ENCODE measurements at places on chromosomes 4 and X. TPM values are rescaled to one million over a fixed set of nuclear protein-coding genes. Genes with fewer than 3 reads are reported as not detected.

S100G gene
- not detected for total RNA-seq

POF1B gene
- not detected for total RNA-seq

GRCh38 chr4:146004730-146005129 lies 66.1 kb upstream of the ZNF827 start:
- no peak for DNase-seq

GRCh38 chrX:131271826-131272225 lies 17.3 kb downstream of the IGSF1 start:
- no peak for DNase-seq
